ENCODE measurements at places on chromosomes 1 and 21.

DNA sequence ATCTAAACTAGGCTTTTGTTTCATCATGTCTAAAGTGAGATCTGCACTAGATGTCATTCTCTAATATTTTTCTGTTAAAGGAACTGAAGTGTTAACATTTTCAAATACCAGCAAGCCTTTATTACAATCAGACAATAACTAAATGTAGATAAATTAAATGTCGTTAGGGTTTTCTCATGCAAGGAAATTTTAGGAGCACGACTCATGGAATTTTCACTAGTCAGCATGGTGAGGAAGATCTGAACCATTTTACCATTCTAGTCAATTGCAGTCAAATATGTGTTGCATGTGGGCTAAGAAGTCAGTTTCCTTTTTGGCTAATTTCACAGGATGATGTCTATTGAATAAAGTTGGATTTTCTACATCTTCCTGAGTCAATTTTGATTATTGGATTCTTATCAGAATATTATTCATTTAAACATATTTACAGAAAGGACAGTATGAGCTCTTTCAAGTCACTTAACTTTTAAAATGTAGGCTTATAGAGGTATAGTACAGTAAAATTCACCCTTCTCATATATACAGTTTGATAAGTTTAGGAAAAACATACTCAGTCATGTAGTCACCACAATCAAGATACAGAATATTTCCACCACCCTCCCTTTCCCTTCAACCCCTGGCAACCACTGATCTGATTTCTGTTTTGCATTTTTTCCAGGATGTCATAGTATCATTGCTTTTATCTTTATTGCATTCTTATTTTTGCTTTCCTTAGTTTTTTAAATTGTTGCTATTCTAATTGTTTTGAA, 9.2 kb downstream of the GCSAML start:
- DNase-seq = no peak

- DNase-seq = no peak
These were observed 285.7 kb upstream of the PKN2 start for GRCh38 chr1:88398338-88398737.

- peak; percentile 31 for DNase-seq
These were observed 107.1 kb downstream of the NIBAN1 start for GRCh38 chr1:184866991-184867788.

GRCh38 chr1:53280496-53280895, 42.2 kb upstream of the MAGOH start:
- no peak for DNase-seq

DNA sequence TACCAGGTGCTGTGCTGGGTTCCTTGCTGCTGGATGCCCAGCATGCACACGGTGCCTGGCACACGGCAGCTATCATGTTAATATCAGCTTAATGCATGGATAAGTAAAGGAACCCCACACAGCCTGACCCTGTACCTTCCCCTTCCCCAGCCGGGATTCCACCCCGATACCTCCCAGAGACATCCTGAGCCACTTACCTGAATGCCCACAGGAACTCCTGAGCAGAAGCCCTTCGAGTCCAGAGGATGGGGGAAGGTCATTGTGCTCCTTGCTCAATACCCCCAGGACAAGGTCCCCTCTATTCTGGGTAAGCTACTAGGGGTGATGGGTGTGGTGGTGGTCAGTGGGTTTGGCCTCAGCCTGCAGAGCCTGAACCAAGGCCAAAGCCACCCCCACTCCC, 1.4 kb downstream of the FAM131C start:
- DNase-seq = no peak

GRCh38 chr1:51487628-51488027, 31.4 kb downstream of the EPS15 start:
- DNase-seq = no peak

DNA sequence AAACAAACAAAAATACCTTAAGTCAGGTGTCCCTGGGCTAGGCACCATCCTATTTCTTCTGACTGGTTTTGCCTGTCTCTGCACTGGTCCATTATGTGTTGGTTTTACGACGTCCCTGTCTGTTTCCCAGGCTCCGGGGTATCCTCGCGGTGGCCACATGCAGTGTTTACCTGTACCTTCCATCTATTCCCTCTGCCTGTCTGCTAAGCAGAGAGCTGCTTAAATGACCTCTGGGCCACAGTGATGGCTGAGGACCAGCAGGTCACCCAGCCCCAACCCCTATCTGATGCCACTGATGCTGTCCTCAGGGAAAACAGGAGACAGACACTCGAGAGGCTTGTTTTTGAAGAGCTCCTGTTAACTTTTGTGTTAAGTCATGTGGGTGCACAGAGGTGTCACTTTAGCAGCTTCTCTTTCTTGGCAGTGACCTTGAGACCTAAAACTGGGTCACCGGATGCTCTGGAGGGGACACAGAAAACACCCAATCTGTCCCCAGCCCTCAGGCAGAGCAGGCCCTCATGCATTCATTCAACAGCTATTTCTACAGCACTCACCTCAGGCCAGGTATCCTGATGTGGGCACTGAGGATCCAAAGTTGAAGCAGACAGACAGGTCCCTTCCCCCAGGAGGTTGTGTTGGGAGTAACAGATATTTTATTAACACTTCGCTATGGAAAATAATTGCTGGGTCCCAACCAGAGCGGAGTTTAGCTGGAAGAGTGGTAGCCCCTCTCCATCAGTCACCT, 4.4 kb upstream of the EFHD2 start:
- no peak for DNase-seq

DNA sequence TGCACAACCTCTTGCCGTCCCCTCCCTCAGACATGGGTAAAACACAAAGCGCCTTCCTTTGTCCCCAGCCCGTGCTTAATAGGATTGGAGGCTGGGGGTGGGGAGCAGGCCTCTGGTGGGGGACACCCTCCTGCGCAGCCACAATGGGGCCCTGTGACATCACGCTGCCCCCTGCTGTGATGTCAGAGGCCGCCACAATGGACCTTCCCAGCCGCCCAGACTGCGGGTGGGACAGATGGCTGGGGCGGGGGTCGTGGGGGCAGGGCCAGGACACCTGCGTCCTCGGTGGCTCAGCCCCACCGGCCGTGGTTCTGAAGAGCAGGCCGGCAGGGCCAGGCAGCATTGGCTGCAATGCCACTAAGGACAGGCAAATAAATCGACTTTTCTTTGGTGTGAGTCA, 39.9 kb downstream of the EPHA2 start:
- DNase-seq = no peak

DNA sequence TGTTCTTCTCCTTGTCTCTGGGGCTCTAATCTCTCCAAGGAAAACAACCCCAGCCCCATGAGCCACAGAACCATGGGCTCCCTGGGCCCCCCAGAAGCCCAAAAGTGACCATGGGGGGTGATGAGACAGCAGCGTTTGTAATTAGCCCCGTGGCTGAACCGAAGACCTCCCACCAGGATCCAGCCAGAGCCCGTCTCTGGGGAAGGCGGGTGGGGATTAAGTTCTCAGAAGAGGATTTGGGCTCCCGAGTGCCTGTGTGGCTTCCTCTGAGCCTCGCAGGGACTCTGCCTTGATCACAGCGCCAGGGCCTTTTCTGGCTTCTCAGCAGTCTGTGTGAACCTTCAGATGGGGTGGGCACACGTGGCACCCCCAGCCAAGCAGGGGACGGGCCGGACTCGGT, 77.0 kb downstream of the ALPL start:
- no peak for DNase-seq
